ENCODE measurements at places on chromosomes 1 and 21.

- DNase-seq, result no peak
These were observed 274.3 kb upstream of the CAMK1G start for GRCh38 chr1:209309198-209309597.

- no peak for DNase-seq
These were observed 171.1 kb upstream of the CSF3R start for GRCh38 chr1:36653850-36654249.

- no peak for DNase-seq
These were observed 255.4 kb upstream of the IRF2BP2 start for GRCh38 chr1:234865171-234866006.

- no peak for DNase-seq
These were observed 12.9 kb upstream of the PDE9A start for GRCh38 chr21:42640486-42640885.

- DNase-seq, result no peak
These were observed 320 bp downstream of the C1orf174 start for GRCh38 chr1:3899754-3900149.

- DNase-seq, result no peak
These were observed 4.8 kb upstream of the ALG6 start for GRCh38 chr1:63362578-63362977.

DNA sequence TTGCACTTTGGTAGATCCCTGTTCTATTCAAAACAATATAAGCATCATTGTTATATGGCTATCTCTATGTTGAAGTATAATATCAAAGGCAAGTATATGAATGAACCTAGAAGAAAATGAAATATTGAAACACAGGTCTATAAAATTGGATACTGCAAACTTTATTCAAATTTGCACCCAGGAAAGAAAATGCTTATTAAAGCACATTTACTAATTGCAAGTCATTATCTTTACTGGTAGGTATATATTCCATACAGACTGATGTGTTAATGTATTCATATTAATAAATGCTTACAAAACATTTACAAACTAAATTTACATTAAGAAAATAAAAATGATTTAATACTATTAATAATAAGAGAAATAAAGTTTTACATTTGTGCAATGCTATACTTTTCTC is 469.8 kb downstream of the NCAM2 start:
- DNase-seq, result no peak

GRCh38 chr1:192952646-192953045 is 106.5 kb downstream of the UCHL5 start:
- peak; percentile 15 for DNase-seq

Measured in skeletal muscle cell (primary cell).